ENCODE measurements at places on chromosomes 11 and 22.

GRCh38 chr11:82233201-82233600 lies 500.5 kb downstream of the FAM181B start:
- DNase-seq = no peak

DNA sequence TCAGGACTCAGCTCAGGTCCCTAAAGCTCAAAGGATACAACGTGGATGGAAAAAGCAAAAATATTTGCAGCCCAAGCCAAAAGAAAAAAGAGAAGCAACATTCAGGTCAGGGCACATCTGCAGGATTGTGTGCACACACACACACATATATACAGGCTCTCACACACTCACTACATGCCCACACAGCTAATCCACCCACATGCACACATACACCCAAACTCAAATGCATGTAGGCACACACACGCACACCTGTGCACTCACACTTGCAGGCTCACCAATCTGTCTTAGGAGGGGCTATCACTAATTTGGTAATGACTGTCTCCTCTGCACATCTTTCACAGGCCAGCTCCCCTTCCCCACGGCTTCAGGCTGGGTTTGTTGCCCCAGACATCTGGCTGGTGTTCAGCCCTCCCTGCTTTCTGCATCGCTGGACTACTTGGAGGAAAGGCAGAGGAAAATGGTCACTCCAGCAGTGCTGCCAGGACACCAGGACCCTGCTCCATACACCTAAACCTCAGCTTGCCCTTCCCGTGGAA lies 103.6 kb upstream of the DRD2 start:
- DNase-seq = no peak

DNA sequence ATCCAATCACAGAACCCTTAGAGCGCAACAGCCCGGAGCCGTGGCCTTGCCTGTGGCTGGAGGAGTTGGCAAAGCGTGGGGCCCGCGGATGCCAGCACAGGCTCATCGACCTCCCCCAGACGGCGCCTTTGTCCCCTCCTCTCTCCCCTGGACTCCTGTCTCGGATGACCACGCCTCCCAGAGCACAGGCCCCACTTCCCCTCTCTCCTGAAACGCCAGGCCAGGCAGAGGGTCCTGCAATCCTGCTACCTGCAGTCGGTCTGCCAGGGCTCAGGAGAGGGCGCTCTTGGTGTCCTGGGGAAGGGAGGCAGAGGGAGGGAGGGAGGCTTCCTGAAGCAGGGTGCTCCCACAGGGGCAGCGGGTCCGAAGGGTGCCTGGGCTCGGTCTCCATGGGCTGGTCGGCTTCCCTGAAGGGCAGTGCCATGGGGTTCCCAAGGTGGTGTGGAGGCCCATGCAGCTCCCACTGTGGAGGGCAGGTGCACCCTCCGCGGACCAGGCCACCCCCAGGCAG lies 16.6 kb upstream of the TTLL12 start:
- no peak for DNase-seq

DNA sequence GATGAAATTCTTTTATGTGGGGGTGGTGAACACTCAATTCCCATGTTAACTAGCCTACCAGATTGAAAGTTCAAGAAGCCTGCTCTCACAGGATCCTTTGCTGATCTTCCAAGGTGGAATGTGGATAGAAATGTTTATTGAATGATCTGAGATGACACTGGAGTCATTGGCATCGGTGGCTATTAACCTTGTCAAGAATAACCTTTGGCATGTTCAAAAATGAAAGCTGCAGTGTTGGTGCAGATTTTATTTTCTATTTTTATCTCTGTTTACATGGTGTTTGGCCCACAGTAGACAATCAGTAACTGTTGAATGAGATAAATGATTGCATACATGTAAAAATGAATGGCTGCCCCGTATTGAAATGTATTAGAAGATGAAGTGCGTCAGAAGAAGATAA lies 19.0 kb downstream of the MCAM start:
- DNase-seq = no peak

DNA sequence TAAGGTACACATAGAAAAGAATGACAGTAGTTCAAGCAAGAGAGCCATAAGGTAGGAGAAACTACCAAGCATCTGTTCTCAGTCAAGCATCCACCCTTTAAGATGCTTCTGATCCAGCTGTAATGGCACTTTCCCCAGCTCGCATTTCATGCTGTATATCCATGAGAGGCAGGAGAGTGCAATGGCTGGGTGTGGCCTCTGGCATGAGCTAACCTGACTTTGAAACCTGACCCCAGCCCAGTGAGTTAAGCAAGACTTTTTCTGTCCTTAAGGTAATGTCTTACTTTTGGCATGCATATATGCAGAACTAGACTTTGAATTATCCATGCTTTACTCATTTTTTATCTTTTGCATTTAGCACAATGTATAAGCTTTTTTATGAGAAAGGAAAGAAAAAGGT lies 79.8 kb upstream of the CNTN5 start:
- DNase-seq = no peak

GRCh38 chr11:130118636-130119387 lies 40.8 kb upstream of the ST14 start:
- no peak for DNase-seq

DNA sequence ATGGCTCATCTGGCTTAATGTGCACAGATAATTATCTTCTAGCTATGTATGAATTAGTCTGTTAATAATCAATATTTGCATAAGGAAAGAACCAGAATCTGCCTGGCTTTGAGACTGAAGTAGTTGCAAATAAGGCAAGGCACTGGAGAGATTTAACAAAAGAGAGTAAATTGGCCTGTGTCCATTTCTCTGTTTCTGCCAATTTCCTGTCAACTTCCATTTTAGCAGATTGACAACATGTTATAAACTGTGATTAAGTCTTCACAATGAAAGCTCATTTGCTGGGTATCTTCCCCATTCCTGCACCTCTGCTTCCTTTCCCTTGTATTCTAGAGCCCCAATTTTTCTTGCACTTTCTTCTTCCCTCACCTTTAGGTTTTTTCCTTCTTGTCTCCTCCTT lies 5.3 kb upstream of the TMEM123 start:
- no peak for DNase-seq

DNA sequence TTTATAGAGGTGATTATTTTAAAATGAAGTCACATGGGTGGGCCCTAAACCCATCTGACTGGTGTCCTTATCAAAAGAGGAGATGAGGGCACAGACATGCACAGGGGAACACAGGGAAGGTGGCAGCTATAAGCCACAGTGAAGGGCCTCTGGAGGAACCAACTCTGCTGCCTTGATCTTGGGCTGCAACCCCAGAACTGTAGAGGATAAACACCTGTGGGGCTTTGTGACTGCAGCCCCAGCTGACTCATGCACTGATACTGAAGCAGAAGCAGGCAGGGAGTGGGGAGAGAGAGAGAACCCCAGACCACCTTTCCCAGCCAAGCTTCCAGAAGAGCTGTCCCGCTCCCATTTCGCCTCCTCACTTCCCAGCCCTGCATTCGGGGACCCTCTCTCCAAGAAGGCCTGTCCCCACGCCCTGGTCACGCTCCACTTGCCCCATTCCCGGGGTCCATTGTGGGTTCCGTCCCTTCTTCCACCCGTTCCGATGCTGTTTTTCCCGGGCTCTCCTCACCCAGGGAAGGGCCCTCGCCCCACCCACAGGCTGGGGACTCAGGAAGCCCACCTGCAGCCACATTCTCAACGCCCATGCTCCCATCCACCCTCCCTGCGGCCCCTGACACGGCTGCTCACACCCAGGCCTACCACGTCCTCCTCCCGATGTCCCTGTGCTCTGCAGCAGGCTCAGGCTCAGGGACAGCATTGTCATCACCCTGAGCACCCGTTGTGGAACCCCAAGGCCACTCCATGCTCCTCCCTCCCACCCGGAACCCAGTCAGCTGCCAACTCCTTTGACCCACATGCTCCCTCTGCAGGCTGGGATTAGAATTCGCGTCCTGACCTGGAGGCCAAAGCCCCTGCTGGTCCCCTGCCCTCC lies 90.8 kb upstream of the SHANK2 start:
- peak; percentile 6 for DNase-seq

GRCh38 chr11:692824-693414 lies 2.1 kb downstream of the DEAF1 start:
- DNase-seq = no peak

GRCh38 chr11:47007579-47007978 lies 71.0 kb downstream of the CSTPP1 start:
- DNase-seq = no peak

GRCh38 chr11:83815736-83816135 lies 529.6 kb upstream of the CCDC90B start:
- DNase-seq = no peak

- DNase-seq = no peak
Measured at GRCh38 chr11:86370171-86370570, 4.5 kb upstream of the CCDC81 start.

GRCh38 chr11:43925932-43926505 lies 16.4 kb upstream of the C11orf96 start:
- no peak for DNase-seq

DNA sequence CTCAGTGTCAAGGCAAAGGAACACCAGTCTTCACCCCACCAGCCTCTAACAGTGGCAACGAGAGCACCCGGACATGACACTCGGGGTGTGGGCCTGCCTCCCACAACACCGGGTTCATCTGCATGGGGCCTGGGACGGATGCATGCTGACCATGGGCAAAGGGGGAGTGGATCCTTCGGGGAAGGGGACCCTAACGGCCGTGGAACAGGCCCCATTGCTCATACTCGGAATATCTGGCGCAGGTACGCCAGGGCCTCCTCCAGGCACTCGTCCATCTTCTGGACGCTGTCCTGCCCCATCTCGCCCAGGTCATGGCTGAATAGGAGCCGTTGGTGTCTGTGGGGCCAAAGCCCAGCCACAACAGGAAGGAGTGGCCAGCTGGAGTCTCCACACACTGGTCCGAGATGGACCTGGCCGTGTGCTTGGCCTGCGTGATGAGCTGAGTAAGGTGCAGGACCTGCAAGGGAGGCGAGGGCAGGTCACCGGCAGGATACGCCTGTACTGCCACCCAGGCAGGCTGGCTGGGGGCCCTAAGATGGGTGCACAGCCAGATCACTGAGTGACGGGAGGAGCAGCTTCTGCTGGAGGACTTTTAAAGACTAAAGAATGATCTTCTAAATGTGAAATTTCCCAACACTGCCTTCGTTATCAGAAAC lies 96.8 kb downstream of the MED15 start:
- no peak for DNase-seq

GRCh38 chr11:119108146-119108856 lies 1.2 kb downstream of the C2CD2L start:
- DNase-seq = no peak

DNA sequence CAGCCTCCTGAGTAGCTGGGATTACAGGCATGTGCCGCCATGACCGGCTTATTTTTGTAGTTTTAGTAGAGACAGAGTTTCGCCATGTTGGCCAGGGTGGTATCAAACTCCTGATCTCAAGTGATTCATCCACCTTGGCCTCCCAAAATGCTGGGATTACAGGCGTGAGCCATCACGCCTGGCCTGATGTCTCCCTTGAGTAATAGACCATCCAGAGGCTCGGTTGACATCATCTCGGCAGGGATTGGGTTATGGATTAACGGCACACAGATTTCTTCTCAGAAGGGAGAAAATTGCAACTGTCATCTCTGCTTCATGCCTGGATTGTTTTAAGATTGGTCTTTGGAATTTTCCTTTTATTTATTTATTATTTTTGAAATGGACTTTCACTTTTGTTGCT lies 239.2 kb upstream of the LARGE1 start:
- no peak for DNase-seq

- no peak for DNase-seq
Measured at GRCh38 chr11:132463295-132464002, 1068.9 kb downstream of the OPCML start.

DNA sequence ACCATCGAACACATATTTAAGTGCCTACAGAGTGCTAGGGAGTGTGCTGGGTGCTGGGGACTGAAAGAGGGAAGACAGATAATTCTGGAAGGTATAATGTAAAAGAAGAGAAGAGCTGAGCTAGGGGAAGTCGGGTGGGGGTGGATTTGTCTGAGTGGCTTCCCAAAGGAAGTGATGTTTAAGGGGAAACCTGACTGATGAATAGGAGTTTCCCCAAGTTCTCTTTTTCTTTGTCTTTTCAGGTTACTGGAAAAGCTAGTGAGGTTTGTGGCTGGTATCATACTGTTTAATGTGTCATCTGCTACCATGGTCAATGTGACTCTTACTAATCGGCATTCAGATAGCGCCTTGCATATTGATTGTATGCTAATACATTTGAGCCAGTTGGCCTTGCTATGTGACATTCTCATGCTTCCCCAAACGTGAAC lies 151.6 kb upstream of the MTMR2 start:
- DNase-seq = peak; percentile 21

DNA sequence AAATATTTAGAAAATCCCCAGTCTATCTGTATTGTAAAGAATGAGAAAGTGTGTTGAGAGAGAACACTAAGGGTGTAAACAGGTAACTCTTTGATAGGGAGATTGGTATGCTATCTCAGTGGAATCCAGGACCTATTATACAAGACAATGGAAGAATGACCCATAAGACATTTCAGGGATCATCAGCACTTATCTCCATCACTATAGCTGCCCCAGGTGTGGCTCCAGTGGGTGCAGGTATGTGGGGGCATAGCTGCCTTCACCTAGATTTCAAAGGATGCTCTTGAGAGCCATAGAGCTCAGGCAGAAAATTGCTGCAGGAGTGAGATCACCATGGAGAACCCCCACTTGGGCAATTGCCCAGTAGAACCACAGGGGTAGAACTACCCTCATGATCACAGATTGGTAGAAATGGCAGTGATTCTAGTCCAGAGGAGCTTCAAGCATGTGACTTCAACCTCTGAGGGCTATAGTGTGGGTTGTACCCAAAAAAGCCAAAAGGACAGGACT lies 252.3 kb upstream of the TBCEL start:
- DNase-seq = no peak

GRCh38 chr11:18243783-18244362 lies 4.6 kb downstream of the SAA2 start:
- peak; percentile 59 for DNase-seq

- DNase-seq = no peak
Measured at GRCh38 chr11:101169944-101170343, 40.3 kb upstream of the PGR start.

DNA sequence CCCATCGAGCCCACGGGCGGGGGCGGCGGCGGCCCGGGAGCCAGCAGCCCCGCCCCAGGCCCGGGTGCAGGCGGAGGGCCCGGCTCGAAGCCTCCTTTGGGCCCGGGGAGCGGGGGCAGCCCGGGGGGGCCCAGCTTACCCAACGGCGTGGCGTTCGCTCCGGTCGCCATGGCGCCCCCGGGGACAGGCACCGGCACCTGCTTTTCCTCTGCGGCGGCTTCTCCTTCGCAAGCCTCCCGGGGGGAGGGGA lies 194 bp downstream of the SF1 start:
- no peak for DNase-seq

DNA sequence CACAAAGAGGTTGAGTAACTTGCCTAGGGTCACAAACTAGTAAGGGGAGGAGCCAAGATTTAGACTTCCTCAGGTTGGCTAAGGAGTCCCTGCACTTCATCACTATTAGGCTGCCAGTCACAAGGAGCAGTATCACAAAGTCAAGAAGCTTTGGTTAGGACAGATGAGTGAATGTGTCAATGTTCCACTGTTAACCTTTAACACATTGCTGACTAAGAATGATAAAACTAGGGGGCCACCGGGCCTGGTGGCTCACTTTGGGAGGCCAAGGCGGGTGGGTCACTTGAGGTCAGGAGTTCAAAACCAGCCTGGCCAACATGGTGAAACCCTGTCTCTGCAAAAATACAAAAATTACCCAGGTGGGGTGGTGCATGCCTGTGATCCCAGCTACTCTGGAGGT lies 32.0 kb downstream of the TMEM123 start:
- no peak for DNase-seq

All from stimulated activated CD4-positive, alpha-beta T cell treated with anti-CD3 and anti-CD28 coated beads, Interleukin-2, amount 100 ng/mL, for 48 hours (primary cell).